Body of pancreas (tissue), 4 donors: ENCODE measurements at places on chromosomes 2 and 18.
A peak's percentile ranks its signal among the peaks of the same experiment; 100 is the strongest.

DNA sequence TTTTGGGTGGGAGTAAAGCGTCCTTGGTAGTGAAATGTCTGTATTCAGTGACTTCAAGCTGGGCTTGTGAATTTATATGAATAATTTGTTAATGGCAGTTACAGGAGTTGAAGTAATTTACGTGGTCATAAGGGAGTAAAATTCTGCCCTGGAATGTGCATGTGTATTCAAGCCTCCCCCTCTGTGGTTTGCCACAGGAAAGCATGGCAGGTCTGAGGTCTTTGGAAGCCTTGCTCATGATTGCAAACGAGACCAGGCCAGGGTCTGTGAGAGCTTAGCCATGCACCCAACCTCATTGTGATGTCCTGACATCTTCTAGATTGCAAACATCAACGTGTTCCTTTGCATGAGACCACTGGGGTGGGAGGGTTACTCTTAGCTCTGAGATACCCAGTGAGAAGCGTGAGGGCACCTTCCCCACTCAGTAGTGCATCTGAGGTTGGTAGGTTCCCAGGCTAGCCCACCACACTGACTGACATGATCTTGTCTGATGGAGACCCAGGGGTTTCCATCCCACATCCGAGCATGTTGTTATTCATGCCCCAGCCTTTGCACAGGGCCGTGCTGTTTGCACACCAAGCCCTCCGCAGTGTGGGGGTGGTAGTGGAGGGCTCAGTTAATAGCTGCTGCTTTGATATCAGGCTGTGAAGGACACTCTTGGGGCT is 216.5 kb downstream of the KLHL29 start:
- no peak for DNase-seq

DNA sequence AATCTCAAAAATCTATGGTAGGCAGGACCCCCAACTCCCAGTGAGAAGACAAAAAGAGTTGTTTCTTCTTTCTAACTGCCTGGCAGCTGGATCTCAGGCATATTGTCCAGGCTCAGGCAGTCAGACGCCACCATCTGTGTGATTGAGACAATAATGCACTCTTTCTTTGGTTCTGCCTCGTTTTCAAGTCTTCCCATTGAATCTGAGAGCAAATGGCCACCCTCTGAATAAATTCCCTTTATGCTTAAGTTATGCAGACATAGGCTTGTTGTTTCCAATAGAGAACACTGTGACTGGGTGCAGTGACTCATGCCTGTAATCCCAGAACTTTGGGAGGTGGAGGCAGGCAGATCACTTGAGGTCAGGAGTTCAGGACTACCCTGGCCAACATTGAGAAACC is 15.3 kb upstream of the CD207 start:
- DNase-seq, result no peak

DNA sequence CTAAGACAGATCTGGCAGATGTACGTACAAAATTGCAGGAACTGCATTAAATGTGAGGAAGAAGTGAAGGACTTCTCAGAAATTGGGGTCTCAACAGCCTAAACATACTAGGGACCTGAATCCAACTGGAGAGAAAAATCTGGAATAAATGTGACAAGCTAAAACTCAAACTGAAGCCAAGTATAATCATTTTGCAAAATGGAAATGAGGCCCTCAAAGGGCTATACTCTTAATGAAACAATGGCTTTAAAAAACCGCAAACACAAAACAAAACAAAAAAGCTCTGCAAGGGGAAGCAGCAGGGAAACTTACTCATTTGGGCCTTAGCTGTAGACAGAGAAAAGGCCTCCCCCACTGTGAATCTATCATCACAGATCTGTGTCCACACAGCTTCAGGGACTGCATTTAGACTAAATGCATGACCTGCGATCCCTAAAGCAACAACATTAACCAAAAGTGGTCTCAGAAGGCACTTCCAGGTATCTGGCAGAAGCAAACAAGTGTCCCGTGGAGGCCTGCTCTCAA is 63.2 kb downstream of the CCBE1 start:
- DNase-seq, result no peak

- no peak for DNase-seq
These were observed 111.7 kb downstream of the ACVR1 start for GRCh38 chr2:157764386-157764785.

DNA sequence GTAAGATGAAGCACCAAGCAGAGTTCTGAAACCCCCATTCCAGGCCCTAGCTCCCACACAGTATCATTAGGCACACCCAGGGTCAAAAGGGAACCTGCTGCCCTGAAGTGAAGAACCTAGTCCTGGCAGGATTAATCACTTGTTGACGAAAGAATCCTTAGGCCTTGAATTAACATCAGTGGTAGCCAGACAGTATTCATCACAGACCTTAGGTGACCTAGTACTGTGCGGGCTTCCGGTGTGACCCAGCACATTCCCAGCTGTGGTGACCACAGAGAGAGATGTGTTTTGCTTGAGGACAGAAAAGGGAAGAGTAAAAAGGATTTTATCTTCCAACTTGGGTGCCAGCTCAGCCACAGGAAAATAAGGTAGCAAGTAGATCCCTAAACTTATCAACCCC is 1071.4 kb upstream of the FAM98A start:
- no peak for DNase-seq

GRCh38 chr2:120289221-120289906 is 36.7 kb downstream of the RALB start:
- no peak for DNase-seq

GRCh38 chr18:40356168-40356567 is 1598.9 kb upstream of the PIK3C3 start:
- no peak for DNase-seq

DNA sequence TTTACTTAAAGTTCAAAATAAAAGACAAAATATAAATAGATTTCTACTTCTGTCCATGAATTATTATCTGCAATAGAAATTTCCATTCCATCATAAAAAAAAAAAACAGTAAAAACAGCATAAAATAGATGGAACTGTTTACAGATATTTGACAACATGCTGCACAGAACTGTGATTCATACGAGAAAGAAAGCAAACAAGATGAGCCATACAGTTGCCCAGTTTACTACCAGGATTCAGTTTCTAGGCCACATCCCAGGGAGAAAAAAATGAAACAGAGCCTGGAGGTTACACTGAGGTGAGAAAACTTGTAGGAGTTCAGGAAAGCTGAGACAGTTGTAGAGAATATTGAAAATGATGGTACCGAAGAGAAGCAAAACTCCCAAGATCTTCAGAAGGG is 1426.9 kb upstream of the ACVR2A start:
- DNase-seq, result no peak

DNA sequence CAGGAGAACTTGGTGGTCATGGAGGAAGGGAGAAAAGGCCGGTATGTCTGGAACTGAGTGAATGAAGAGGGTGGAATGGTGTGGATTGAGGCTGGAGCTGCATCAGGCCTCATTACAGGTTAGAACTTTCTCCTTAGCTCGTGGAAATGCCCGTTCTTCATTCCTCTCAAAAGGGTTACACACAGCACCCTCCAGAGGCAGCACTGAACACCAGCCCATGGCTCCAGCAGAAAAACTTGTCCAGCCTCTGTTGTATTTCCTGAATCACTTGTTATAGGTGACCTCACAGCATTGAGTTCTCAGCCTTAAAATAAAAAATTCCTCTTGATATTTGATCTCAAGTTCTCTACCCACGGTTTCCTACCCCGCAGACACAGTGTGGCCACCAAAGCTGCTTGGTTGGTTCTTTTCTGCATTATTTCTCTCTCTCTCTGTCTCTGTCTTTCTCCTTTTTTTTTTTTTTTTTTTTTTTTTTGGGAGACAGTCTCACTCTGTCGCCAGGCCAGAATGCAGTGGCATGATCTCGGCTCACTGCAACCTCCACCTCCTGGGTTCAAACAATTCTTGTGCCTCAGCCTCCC is 89.6 kb downstream of the ITGB1BP1 start:
- DNase-seq, result peak; percentile 59

DNA sequence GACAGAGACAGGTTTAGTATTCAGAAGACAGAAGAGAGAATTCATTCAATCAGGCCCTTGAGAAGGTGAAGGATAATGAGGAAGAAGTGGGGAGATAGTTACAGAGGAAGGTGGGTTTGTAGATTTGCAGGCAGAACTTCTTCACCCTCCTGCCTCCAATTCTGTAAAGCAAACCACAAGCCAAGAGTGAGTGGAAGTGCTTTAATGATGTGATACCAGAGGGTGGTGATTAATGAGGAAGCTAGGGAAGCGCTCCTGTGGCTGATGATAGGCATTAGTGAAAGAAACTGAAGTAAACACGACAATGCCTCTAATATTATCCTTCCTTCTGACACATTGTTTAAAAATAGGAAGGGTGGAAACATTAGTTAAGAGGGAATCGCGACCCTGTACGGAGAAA is 78.2 kb downstream of the CAPN13 start:
- DNase-seq, result no peak

GRCh38 chr2:11336189-11336588 is 8.2 kb downstream of the ROCK2 start:
- DNase-seq, result no peak

GRCh38 chr2:124065636-124066035 is 40.5 kb downstream of the CNTNAP5 start:
- DNase-seq, result no peak

GRCh38 chr18:78788161-78788560 is 191.5 kb upstream of the SALL3 start:
- no peak for DNase-seq

DNA sequence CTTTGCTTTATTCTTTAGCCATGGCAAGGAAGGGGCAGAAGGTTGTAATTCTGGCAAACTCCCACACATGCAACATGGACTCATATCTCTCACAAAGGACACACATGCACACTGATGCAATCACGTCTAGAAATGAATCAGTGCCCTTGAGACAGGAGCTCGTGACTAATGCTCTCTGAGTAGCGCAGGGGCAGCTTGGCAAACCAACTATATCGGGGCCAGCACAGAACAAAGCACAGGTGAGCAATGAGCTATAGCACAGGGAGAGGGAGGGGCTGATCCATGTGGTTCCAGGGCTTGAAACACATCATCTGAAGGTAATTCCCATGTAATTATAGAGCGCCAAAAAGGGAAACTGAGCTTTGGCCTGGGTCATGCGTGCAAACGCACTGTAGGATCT is 165.2 kb upstream of the KLF7 start:
- no peak for DNase-seq

DNA sequence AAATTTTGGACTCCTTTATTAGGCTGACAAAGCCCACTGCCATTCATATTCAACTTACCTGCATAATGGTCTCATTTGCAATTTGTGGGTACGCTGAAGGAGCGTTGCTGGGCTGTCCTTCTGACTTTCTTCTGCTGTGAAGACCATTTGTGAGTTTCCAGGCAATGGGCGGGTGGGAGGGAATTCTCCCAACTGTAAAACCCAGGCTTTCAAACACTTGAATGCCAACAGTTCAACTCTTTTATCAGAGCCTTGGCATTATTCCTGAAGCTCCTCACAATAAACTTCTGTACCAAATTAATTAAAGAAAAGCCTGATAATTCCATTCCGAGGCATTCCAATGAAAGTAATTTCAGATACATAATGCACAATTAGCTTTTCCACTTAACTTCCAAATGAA is 35.2 kb upstream of the GPR39 start:
- no peak for DNase-seq

- no peak for DNase-seq
These were observed 233.9 kb upstream of the SP5 start for GRCh38 chr2:170481201-170481600.

DNA sequence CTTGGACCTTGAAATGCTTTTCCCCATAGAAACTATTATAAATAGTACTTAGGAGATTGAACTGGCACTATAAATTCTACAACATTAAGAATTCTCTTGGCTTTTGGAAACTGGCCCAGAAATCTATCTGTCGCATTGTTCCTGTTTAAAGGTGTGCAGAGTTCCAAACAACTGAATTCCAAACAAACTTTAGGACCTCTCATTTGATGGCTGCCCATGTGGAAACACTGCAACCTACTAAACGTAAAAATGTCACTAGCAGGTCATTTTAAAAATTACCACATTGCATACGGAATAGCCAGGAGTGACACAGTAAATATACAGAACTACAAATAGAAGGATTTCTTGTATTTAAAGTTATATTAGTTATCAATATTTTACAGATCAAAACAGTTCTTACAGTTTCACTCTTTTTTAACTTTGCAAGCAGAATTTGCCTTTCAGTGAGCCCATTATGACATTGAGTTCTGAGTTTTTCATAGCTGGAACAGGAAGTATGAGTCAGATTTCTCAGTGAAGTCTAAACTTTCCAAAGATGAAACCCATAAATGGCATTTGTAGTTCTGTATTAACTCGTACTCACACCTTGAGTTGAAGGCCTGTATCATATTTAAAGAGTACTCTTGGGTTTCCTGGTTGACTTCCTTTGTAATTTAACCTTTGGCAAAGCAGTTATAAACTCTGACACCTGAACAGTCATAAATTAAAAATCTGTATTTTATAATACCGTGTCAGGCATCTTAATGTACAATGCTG is 142.3 kb upstream of the BOD1L2 start:
- no peak for DNase-seq

DNA sequence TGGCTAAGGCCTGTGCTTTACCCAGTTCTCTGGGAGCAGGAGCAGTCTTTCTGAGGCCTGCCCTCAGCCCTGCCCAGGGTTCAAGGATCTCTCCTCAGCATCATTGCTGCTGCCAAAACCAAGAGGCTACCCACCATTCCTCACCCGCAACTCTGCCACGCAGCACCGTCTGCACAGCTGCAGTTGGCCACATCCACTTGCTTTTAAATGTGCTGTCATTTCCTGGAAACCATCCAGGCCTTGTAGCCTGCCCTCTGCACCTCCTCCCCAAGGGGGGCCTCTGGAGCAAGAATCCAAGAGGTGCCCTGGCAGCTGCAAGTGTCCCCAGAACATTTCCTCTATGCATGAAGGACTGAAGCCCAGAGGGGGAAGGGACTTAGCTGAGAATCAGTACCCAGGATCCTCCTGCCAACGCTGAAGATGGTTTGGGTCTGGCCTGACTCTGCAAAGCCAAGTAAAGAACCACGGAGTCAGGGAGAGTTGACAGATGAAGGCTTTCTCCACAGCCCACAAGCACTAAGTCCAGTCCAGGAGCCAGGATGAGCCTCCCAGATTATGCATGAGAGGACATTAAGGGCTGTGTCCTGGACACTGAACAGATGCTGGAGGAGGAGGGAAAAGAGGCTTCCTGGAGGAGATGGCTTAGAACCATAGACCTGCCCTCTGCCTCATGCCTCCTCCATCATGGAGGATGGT is 14.9 kb downstream of the EMX1 start:
- DNase-seq, result no peak

GRCh38 chr2:28615706-28616105 is 119.8 kb downstream of the PLB1 start:
- no peak for DNase-seq

DNA sequence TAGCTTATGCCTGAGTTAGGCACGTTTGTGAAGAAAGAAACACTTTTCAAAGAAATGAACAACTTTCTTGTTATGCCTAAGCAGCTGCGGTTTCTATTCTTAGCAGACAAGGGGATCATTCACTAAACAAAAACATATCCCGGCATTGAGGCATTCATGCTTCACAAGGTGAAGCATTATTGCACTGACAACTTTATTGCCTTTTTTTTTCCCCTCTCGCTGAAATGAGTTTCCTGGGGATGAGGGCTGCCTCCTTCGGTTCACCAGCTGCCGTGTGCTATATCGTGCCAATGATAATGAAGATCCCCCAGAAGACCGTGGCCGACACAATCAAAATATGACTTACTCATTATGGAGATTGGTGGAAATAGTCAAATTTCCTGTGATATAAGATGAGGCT is 288.2 kb upstream of the ST6GAL2 start:
- DNase-seq, result no peak
